ENCODE measurements at places on chromosomes 12 and 14.

GRCh38 chr12:71447691-71448132 lies 8.1 kb downstream of the LGR5 start:
- DNase-seq, result no peak

DNA sequence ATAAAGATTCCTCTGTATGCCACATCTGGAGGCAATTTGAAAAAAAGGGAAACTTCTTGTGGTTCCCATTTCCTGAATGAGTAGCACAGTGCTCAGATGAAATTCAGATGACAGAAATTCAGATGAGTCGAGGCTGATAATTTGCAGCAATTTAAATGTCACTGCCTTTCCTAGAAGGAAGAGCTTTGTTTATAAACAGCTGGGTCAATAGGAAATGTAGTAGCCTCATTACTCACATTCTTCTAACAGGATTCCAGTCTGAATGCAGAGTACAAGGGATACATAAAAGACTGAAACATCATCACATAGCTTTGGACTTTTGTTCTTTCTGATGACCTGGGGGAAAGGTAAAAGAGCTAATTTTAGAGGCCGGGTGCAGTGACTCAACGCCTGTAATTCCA lies 11.3 kb upstream of the DACT1 start:
- no peak for DNase-seq

DNA sequence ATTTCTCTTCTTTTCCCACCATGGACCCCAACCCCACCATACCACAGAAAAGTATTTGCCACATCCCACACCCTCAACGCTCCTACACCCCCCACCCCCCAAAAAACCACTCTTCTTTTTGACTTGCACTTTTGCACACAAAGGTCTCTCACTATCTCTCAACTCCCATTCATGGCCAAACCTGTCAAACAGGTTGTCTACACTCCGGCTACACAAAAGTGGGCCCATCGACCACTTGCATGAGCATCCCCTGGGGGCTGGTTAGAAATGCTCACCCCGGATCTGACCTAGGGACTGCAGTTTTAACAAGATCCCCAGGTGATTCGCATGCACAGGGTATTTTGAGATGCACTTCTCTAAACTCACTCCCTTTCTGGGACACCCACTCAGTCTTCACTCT lies 248.2 kb downstream of the DPF3 start:
- DNase-seq, result no peak

DNA sequence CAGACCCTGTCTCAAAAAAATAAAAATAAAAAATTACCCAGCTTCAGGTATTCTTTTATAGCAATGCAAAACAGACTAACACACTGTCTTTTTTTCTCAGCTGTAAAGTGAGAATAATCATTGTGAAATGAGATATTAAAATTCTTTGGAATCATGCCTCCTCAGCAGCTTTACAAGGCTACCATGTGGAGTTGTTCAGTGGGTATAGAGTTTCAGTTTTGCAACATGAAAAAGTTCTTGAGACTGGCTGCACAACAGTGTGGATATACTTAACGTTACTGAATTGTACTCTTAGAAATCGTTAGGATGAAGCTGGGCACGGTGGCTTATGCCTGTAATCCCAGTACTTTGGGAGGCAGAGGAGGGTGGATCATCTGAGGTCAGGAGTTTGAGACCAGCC lies 15.7 kb upstream of the MAPKAPK5 start:
- DNase-seq, result no peak

GRCh38 chr12:54439521-54440255 lies 20.6 kb upstream of the ITGA5 start:
- peak; percentile 53 for DNase-seq
